Activated T-cell treated with anti-CD3 and anti-CD28 coated beads, Interleukin-2, amount 50 U/mL, for 72 hours (primary cell): ENCODE measurements at places on chromosomes 4 and X.

GRCh38 chrX:71367396-71367795 lies 1.2 kb downstream of the TAF1 start:
- H3K4me1 ChIP-seq, result peaks cover 32% of the 10 kb centered on the region
- DNase-seq, result peak; percentile 26
- peak overlapping the region; percentile 96 for H3K27ac ChIP-seq
- no peaks in the 10 kb centered on the region for H3K27me3 ChIP-seq
- peaks cover 20% of the 10 kb centered on the region for H3K36me3 ChIP-seq

DNA sequence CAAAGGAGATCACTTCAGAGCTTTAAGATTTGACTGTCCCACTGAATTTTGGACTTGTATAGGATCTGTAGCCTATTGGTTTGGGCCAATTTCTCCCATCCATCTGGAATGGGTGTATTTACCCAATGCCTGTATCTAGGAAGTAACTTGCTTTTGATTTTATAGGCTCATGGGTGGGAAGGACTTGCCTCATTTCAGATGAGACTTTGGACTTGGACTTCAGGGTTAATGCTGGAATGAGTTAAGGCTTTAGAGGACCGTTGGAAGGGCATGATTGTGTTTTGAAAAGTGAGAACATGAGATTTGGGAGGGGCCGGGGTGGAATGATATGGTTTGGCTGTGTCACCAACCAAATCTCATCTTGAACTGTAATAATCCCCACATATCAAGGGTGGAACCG lies 73.8 kb downstream of the ZNF518B start:
- H3K27ac ChIP-seq, result no peak overlapping the region
- no peak overlapping the region for H3K4me3 ChIP-seq
- H3K4me1 ChIP-seq, result no peaks in the 10 kb centered on the region
- no peaks in the 10 kb centered on the region for H3K36me3 ChIP-seq
- peaks cover 12% of the 10 kb centered on the region for H3K27me3 ChIP-seq

DNA sequence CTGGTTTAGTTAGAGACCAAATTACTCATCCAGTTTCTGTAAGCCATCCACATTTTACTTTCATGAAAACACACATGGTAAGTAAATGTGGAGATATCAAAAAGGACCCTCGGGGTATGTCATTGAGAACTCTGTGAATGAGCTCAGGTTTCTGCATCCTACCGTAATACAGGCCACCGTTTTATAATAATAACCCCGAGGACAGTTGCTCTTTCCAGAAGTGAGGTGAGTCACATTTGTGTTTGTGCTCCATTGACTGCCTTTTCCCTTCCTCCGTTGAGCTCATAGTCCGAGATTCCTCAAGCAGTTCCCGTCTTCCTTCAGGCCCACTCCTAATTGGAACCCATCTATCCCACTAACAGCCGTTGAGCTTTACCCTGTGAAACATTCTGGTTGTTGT lies 95.3 kb downstream of the GRID2 start:
- H3K4me1 ChIP-seq, result no peaks in the 10 kb centered on the region
- no peak for DNase-seq
- H3K4me3 ChIP-seq, result no peak overlapping the region

DNA sequence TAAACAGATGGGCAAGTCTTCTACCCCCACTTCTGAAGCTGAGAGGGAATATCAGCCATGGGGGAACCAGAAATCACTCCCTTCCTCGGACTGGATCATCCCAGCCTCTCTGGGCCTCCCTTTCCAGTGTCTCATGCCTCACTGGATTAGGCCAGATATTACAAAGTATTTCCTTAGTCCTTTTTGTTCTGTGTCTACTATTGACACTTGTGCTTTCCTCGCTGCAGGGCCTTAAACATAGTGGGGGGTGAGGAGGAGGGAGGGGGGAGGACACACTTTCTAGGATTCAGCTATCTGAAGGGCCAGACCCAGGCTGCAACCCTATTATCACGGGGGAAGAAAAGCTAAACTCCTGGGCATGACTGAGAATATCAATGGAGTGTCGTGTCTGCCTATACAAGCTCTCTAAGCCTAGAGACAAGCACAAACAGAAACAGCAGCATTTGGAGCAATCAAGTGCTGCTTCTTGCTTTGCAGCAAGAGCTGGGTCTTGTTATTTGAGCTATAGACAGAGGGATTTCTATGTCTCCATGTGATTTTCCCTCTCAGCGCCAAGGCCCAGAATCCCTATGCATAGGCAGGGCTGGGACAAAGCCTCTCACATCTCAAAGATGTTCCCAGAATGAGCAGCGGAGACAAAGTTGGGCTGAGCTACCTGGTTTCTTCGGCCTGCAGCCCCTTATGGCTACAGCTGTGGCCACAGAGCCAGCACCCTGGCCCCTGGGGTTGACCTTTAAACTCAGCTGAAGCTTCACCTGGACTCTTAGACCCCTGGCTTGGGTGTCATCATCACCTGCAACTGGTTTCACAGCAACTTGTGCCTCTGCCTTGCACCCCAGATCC lies 20.2 kb downstream of the PJA1 start:
- H3K4me3 ChIP-seq, result no peak overlapping the region
- H3K27ac ChIP-seq, result no peak overlapping the region
- H3K27me3 ChIP-seq, result peaks cover 21% of the 10 kb centered on the region
- no peaks in the 10 kb centered on the region for H3K36me3 ChIP-seq
- H3K4me1 ChIP-seq, result no peaks in the 10 kb centered on the region
- no peak for DNase-seq

DNA sequence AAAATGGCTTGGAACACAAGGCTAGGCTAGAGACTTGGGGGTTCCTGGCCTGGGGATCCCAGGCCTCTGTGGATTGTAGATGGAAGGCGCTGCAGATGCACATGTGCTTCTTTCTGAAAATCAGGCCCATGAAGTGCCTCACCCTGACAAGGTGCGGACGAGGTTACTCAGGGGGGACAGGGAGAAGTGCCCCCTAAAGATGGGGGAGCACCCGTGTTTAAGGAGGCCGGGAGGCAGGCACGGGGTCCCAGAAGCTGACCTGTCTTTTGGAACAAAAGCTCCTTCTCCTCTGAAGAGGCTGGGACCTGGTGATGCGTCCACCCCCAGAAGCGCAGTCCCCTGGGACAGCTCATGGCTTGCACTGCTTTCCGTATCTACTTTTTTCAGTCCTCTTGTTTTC lies 2.4 kb downstream of the PDZD4 start:
- DNase-seq, result no peak
- H3K4me3 ChIP-seq, result no peak overlapping the region
- H3K36me3 ChIP-seq, result no peaks in the 10 kb centered on the region
- no peaks in the 10 kb centered on the region for H3K4me1 ChIP-seq

DNA sequence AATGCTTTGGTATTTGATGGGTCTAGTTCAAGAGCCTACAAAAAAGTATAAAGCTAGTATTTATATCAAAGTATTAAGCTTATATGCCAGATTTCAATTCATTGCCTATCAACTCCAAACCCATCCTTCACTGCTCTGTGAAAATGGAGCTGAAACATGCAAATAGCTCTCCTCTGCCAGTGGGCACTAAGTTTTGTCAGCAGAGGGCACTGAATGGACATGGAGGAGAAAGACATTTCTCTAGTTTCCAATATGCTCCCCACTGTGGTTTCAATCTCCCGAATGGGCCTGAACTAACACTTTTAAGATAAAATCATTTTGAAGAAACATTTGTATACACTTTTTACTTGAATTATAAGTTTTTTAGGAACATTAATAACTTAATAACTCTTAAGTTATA lies 12.4 kb downstream of the PPID start:
- no peak overlapping the region for H3K27ac ChIP-seq
- no peak overlapping the region for H3K4me3 ChIP-seq
- DNase-seq, result no peak

- H3K4me1 ChIP-seq, result no peaks in the 10 kb centered on the region
- no peak overlapping the region for H3K27ac ChIP-seq
- H3K27me3 ChIP-seq, result no peaks in the 10 kb centered on the region
- H3K36me3 ChIP-seq, result no peaks in the 10 kb centered on the region
- no peak for DNase-seq
- no peak overlapping the region for H3K4me3 ChIP-seq
Measured at GRCh38 chr4:117357437-117357836, 272.1 kb upstream of the TRAM1L1 start.

- no peak overlapping the region for H3K4me3 ChIP-seq
- H3K27ac ChIP-seq, result no peak overlapping the region
- H3K36me3 ChIP-seq, result peaks cover 2% of the 10 kb centered on the region
- peaks cover 14% of the 10 kb centered on the region for H3K27me3 ChIP-seq
- peaks cover 16% of the 10 kb centered on the region for H3K4me1 ChIP-seq
Measured at GRCh38 chrX:48025561-48025960, 18.8 kb downstream of the SPACA5 start.

DNA sequence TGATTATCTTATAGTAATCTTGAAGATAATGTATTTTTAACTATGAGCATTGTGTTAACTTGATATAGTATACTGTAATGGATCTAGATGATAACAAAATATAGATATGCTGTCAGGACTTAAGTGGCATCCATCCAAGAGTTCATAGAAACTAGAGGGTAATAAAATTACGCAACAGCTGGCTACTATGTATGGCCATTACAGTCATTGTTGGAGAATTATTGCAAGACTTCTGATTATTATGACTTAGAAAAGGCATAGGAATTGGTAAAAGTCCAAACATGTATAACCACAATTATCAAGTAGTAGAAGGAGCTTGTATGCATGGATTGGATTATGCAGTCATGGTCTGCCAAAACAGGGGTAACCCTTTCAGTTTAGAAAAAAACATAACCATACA lies 9.5 kb downstream of the OGT start:
- peaks cover 72% of the 10 kb centered on the region for H3K4me1 ChIP-seq
- peaks cover 27% of the 10 kb centered on the region for H3K36me3 ChIP-seq
- H3K27ac ChIP-seq, result peak overlapping the region; percentile 98
- DNase-seq, result no peak
- no peaks in the 10 kb centered on the region for H3K27me3 ChIP-seq

- DNase-seq, result no peak
- H3K4me1 ChIP-seq, result no peaks in the 10 kb centered on the region
- H3K36me3 ChIP-seq, result peaks cover 2% of the 10 kb centered on the region
Measured at GRCh38 chr4:20028645-20029044, 223.1 kb upstream of the SLIT2 start.

DNA sequence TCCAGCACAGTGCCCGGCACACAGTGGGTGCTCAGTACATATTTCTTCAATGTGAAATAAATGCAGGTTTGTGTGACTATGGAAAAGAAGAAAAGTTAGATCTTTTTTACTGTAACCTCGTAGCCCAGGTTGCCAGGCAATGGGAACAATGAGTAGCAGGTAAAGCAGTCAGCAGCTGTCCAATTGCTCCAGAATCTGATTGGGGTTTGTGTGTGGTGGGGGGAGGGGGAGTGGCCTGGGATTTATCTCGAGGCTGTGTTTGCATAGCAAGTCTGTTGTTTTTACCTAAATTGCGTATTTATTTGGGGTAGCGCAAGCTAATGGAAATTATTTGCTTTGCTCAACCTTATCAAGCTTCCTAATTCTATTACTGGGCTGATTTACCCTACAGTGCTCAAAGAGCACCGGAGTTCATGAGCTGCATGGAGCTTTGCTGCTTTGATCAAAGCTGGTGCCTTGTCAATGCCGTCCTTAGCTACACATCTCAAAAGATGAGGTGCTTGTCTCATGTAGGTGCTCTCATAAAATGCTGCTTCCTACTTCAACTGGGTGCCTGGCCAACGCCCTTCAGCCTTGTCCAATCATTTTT lies 145.0 kb upstream of the DGKK start:
- peaks cover 28% of the 10 kb centered on the region for H3K27me3 ChIP-seq
- H3K4me3 ChIP-seq, result no peak overlapping the region
- H3K27ac ChIP-seq, result no peak overlapping the region
- DNase-seq, result no peak
- no peaks in the 10 kb centered on the region for H3K4me1 ChIP-seq

- H3K27me3 ChIP-seq, result no peaks in the 10 kb centered on the region
- no peaks in the 10 kb centered on the region for H3K36me3 ChIP-seq
- DNase-seq, result no peak
- H3K4me1 ChIP-seq, result no peaks in the 10 kb centered on the region
- no peak overlapping the region for H3K27ac ChIP-seq
- H3K4me3 ChIP-seq, result no peak overlapping the region
Measured at GRCh38 chr4:186604124-186604807, 48.9 kb upstream of the MTNR1A start.

DNA sequence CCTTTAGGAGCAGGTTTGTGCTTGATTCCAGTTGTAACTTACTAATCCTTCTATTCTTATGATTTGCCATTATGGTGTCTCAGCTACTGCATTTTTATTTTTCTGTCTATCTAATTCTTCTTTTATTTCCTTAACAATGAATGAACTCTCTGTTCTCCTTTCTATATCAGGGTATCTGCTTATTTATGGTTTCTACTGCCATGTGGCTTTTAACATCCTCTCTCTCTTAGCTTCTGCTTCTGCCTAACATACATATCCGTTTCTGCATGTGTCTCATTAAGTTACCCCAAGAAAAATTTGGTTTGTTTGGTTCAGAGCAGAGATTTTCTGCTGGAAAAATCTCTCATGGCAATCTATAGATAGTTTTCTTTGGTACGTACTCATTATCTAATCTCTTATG lies 614.4 kb downstream of the RPA4 start:
- H3K36me3 ChIP-seq, result no peaks in the 10 kb centered on the region
- no peak for DNase-seq
- no peak overlapping the region for H3K27ac ChIP-seq
- H3K4me3 ChIP-seq, result no peak overlapping the region
